ENCODE measurements at places on chromosomes 6 and 20.

GRCh38 chr6:42532038-42532669 is 31.7 kb upstream of the UBR2 start:
- peak; percentile 84 for DNase-seq

DNA sequence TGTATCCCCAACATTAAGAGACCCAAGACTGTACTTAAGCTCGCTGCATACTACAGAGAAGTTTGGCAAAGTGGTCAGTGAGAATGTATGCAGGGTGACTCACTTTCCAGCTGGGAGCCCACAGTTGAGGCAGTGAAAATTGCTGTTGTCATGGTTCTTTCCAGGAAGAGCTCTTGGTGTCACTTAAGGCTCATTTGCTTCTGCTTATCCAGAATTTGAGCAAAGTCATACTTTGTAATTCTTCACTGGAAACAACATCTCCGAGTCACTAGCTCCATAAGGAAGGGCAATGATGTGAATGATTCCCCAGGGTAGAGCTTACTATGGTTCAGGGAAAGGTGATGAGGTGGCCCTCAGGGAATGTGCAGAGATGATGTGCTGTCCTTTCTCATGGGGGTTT is 65.4 kb upstream of the FBXL4 start:
- DNase-seq: no peak

GRCh38 chr20:44900231-44900854 is 9.5 kb upstream of the PABPC1L start:
- DNase-seq: no peak

DNA sequence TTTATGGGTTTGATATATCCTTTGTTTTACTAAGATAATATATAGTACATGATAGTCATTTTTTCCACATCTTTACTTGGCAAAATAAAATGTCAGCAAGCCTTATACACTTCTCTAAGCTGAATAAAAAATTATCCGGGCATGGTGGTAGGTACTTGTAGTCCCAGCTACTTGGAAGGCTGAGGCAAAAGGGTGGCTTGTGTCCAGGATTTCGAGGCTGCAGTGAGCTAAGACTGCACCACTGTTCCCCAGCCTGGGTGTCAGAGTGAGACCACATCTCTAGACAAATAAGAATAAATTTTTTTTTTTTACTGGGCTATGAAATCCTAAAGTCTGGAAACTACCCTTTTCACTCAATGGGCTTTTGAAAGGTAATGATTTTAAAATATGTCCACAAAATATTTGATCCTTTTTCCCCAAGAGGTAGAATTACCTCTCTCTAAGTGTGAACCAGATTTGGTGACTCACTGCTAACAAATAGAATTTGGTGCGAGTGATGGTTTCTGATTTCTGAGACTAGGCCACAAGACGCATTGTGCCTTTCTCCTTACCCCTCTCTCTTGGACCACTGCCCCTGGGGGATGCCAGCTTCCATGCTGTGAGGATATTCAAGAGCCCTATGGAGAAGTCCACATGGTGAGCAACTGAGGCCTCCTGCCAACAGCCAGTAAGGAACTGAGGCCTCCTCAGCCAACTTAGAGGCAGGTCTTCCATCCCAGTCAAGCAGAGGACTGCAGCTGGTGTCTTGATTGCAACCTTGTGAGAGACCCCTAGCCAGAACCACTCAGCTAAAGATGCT is 84.2 kb upstream of the ZNFX1 start:
- DNase-seq: no peak

- DNase-seq: no peak
These were observed 138.0 kb downstream of the GJA1 start for GRCh38 chr6:121573481-121573880.

GRCh38 chr6:29447670-29448069 is 8.6 kb downstream of the OR10C1 start:
- DNase-seq: no peak

DNA sequence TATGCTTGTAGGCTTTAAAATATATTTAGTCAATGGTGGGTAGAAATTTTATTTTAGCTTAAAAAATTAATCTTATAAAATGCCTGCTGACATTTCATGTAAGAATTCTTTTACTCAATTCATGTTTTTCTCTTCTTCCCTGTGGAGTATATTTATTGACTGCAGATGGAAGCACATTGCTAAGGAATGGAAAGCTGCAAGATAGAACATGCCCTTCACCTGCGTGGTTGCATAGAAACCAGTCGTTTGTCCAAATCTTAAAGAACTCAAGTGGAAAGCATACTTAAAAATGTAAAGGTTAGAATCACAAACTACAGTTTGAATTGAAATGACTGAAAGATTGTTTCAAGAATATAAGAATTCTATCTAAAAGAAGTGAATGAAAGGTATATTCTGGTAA is 30.7 kb downstream of the C6orf163 start:
- DNase-seq: no peak

DNA sequence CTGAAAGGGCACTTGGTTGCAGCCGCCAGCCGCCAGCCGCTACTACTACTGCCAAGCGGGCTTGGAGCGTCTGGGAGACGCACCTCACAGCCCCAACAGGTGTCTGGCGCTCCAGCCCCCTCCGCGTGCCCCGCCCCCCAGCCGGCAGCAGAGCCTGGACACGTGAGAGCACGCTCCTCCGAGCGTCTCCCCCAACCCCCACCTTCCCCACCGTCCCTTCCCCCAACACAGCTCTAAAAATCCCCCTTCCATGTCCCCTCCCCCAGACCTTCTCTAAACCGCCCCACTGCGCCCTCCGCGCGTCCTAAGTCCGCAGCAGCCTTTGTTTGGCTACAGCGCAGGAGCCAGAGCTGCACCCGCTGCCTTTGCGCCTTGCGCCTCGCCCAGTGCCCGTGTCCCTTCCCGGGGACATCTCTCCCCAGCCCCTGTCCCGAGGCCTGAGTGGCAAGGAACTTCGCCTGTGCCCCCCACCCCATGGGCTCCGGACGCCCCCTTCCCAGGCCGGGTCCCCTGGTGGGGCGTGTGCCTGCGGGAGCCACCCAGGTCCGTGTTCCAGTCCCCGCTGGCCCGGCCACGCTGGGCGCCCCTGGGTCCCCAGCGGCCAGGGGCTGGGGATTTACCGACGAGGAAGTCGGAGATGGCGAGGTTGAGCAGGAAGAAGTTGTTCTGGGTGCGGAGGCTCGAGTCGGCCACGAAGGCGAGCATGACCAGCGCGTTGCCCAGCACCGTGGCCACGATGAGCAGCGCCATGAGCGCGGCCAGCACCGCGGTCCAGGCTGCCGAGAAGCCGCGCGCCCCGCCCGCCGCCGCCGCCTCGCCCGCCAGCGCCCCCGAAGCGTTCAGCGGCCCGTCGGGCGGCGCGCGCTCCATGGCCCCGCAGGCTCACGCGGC is 732 bp downstream of the HRH3 start:
- DNase-seq: peak; percentile 38

GRCh38 chr6:1659816-1660215 is 50.1 kb downstream of the FOXC1 start:
- DNase-seq: no peak

DNA sequence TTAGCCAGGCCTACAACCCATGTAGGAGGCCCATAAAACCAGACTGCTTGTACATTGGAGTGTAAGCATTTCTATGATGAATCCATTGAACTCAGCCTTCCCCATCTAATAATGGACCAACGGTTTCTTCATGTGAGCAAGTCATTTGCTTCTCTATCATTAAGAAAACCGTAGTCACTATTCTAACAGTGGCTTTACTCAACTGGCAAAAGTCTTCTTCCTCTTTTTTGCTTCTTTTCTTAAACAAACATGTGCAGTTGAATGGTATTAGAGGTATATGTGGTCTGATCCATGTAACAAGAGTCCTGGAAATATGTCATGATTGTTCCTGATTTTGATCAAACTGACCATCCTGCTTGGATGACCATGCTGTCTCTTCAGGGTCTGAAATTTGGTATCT is 132.4 kb upstream of the STXBP5 start:
- DNase-seq: no peak

DNA sequence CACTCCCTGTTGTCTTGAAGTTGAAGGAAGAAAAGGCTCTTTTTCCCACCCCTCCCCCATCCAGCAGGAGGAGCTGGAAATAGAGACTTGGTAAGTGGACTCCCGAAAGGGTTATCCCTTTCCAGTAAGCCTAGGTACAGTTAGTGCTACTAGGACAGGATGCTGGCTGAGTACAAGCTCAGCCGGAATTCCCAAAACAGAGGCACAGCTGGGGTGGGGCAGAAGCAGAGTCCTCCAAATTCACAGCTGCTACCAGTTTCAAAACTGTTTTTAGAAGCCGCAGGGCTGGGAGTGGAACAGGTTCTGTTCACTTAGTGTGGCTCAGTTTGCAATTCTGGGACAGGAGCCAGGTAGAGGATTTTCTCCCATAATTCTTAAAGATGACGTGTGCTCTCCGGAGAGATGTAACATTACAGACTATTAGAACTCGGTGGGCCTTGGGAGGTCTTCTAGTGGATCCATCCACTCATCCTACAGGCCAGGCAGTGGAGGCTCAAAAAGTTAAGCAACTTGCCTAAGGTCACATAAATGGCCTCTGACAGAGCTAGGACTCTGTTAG is 19.0 kb upstream of the UTRN start:
- no peak for DNase-seq

Measured in NCI-H510A treated with DMSO at 0.1 percent for 48 hours (cell line).